ENCODE measurements at places on chromosomes 2 and 18. TPM values are rescaled to one million over a fixed set of nuclear protein-coding genes. Genes with fewer than 3 reads are reported as not detected.

- H3K36me3 ChIP-seq = no peaks in the 10 kb centered on the region
- peaks cover 15% of the 10 kb centered on the region for H3K27me3 ChIP-seq
- no peaks in the 10 kb centered on the region for H3K4me1 ChIP-seq
- DNase-seq = no peak
- no peak overlapping the region for H3K4me3 ChIP-seq
- no peak overlapping the region for H3K27ac ChIP-seq
These were observed 12.3 kb upstream of the SLC66A3 start for GRCh38 chr2:11142987-11143386.

DNA sequence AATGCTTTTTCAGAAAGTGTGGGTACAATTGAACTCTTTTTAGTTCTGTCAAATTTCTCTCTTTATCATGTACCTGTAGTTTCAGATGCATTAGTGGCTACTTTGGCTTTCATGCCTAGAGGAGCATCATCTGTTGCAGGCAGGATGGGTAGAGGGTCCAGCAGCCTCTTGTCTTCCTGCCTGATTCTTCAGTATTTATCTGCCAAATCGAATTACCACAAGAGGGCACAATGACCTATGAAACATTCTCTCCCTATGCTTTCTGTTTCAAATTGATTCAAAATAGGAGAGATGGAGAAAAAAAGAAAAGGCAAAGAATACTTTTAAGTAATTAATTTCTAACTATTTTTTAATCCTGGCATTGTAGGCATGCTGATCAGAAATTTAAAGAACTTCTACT lies 477.2 kb downstream of the TRIB2 start:
- no peak overlapping the region for H3K27ac ChIP-seq
- H3K4me3 ChIP-seq = no peak overlapping the region
- H3K4me1 ChIP-seq = no peaks in the 10 kb centered on the region
- no peaks in the 10 kb centered on the region for H3K36me3 ChIP-seq

GRCh38 chr2:230439590-230439989 lies 23.6 kb downstream of the SP100 start:
- H3K27ac ChIP-seq = peak overlapping the region; percentile 91
- no peak for DNase-seq
- no peaks in the 10 kb centered on the region for H3K27me3 ChIP-seq
- peaks cover 62% of the 10 kb centered on the region for H3K4me1 ChIP-seq
- peak overlapping the region; percentile 77 for H3K4me3 ChIP-seq

The HOXD8 gene
- total RNA-seq = not detected

The ZDBF2 gene
- 4.3 TPM for total RNA-seq

The FSHR gene
- total RNA-seq = not detected

All from activated CD8-positive, alpha-beta T cell treated with anti-CD3 and anti-CD28 coated beads, Interleukin-2, amount 10 ng/mL, durations not matched to agents 7 days and 5 days (primary cell).